ENCODE measurements at places on chromosomes 2 and 18. TPM values are rescaled to one million over a fixed set of nuclear protein-coding genes. Genes with fewer than 3 reads are reported as not detected.

VAMP8 gene
- polyA plus RNA-seq: 30.9 TPM

GPR35 gene
- polyA plus RNA-seq: 1.8 TPM

UPP2 gene
- not detected for polyA plus RNA-seq

NETO1 gene
- polyA plus RNA-seq: not detected

All from muscle of arm (tissue), 14 donors.